ENCODE measurements at places on chromosomes 7 and 10.
A peak's percentile ranks its signal among the peaks of the same experiment; 100 is the strongest.

DNA sequence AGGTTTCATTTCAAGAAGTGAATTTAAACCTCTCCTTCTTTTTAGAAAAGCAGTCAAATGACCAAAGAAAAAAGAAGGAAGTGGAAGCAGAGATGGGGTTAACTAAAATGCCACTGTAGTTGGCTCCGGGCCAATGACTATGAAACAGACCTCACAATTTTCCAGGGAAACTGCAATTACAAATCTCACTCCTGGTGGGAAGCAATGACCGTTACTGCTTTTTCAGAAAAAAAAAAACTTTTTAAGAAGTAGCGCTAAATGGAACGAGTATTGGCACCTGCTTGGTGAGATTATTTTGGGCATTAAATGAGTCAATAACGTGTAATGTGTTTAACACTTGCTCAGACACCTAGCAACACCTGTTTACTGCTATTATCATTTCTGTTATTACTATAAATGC lies 1.2 kb downstream of the SFRP4 start:
- DNase-seq, result no peak

GRCh38 chr10:16271571-16271970 lies 165.2 kb upstream of the PTER start:
- no peak for DNase-seq

DNA sequence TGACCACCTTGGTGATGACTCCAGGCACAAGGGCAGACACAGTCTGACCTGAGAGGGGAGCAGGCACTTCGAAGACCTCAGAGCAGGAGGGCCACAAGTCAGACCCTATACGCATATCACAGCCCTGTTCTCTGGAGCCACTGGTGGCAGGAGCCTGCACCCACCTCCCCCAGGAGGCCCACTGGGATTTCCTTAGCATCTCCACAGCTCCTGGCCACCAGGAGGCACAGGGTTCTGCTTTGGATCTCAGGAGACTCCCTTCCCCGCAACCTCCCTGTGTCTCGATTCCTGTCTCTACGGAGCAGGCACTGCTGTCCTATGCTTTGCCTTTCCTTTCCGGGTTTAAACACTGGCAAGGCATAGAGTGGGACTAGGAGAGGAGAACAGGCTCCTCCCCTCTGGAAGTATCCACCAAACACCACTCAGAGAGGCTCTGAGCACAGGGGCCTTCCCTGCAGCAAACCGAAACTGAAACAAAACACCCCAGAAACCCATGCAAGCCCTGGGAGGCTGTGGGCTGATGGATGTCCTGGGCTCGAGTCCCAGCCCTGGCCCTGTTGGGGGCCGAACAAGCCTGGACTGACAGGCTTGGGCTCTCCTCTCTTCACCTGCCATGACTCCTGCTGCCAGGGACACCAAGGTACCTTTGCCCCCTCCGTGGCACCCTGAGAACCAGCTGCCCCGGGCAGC lies 166.3 kb downstream of the NEURL1 start:
- DNase-seq, result peak; percentile 91

- DNase-seq, result no peak
These were observed 268.3 kb downstream of the SKIDA1 start for GRCh38 chr10:21257191-21257590.

GRCh38 chr10:128419466-128420019 lies 293.3 kb upstream of the MKI67 start:
- DNase-seq, result no peak

DNA sequence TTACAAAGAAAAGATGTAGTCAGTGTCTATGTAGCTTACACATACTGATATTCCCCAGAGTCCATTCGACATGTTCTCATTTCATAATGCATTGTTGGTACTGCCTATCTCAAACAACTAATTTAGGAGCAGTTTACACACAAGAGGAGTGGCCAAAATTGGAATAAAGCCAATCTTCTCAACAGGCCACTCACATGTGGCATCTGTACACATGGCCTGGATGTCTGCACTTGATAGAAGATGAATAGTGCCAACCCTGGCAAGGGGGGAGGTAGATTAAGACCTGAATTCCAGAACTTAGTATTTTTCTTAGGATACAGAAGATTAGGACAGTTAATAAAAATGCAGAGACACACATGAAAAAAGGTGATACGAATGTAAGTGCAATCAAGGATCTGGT lies 125.3 kb upstream of the STARD3NL start:
- DNase-seq, result no peak

DNA sequence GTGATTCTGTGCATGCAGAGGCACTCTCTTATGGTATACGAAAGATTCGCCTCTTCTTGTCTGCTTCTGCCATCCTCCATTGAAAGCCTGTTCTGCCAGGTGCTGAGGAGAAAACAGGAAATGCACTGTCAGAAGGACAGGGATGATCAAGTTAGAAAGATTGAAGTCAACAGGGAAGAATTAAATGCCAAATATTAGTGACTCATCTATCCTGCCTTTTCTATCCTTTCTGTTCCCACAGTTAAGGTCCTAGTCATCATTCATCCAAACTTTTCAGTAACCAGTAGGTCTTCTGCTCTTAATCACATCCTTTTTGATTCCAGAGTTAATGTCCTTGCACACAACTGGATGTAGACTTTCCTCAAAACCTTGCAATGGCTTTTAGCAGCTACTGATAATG lies 4.8 kb upstream of the ZNF783 start:
- DNase-seq, result no peak

DNA sequence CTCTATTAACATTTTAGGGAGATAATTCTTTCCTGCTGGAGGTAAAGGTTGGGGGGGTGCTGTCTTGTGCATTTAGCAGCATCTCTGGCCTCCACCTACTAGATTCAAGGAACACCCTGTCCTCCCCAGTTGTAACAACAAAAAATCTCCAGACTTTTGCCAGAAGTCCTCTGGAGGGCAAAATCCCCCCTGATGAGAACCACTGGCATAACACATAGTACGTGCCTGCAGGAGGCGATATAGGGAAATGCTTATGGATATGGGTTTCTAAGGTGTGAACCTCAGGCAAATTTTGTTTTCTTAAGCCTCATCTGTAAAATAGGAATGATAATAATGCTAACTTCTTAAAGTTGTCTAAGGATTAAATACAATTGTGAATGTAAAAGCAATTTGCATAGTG lies 2.9 kb upstream of the OSBPL3 start:
- no peak for DNase-seq

- no peak for DNase-seq
These were observed 103.9 kb downstream of the CUBN start for GRCh38 chr10:17025444-17026295.

- DNase-seq, result no peak
These were observed 279.9 kb downstream of the NEBL start for GRCh38 chr10:20616918-20617810.

- DNase-seq, result no peak
These were observed 8.6 kb downstream of the GJD4 start for GRCh38 chr10:35613597-35614226.

DNA sequence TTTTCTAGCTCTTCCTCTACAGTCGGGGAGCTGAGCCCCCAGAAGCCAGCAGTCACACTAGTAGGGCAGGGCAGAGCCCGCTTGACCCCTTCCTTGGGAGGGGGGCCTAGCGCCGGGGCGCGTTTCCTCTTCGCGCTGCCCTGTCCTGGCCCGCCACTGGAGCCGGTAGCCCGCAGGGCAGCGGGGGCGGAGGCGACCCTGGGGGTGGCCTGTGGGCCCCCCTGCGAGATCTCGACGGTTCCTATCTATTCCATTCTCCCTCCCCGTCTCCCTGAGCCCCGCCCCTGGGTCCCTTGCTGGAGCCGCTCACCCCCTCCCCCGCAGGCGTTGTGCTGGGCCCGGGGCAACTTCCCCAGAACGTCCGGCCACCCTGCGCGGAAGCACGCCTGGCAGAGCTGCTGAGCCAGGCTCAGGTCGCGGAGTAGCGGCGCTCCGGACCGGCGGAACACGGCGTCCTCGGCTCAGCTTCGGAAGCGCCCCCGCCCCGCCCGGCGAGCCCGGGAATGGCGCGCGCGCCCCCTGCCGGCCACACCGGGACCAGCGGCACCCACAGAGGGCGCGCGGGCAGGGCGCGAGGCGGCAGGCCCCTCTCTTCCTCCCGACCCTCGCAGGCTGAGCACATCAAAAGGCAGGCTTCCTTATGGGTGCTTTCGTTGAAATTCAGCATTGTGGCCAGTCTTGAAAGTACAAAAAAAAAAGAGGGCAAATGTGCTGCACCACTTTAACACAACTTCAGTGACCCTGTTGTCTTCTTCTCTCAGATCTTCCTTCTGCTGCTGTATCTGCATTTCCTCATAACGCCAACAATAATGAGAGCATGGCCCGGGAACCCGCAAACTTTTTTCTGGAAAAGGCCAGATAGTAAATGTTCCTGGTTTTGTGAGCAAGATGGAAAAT lies 327.6 kb downstream of the TNS3 start:
- DNase-seq, result peak; percentile 76

GRCh38 chr10:77578583-77579227 lies 58.9 kb downstream of the KCNMA1 start:
- DNase-seq, result no peak

GRCh38 chr10:119680050-119680449 lies 28.9 kb downstream of the BAG3 start:
- DNase-seq, result no peak

GRCh38 chr7:34165466-34165865 lies 260.1 kb downstream of the BMPER start:
- DNase-seq, result no peak
